A549 (cell line): ENCODE measurements at places on chromosomes 11 and 22. TPM values are rescaled to one million over a fixed set of nuclear protein-coding genes. Genes with fewer than 3 reads are reported as not detected.

- DNase-seq, result no peak
Observed at GRCh38 chr11:109036011-109036410, 371.1 kb downstream of the DDX10 start.

GRCh38 chr22:26462641-26463040 is 20.9 kb downstream of the HPS4 start:
- DNase-seq, result no peak

DNA sequence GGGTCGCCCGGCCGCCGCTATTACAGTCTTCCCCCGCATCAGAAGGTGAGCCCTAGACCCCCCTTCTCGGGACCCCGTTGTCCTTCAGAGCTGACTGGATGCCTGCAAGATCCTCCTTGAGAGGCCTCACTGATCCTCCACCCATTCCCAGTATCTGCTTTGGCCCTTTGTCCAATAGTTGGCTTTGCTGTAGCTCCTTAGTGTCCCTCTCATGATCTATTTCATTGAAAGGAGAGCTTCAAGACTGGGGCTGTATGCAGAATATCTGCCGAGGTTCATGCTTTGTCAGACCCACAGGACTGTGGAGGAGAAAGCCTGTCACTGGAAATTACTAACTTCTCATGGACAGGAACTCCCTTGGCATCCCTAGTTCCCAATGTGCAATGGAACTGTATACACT is 499 bp downstream of the DLAT start:
- peak; percentile 8 for DNase-seq

DNA sequence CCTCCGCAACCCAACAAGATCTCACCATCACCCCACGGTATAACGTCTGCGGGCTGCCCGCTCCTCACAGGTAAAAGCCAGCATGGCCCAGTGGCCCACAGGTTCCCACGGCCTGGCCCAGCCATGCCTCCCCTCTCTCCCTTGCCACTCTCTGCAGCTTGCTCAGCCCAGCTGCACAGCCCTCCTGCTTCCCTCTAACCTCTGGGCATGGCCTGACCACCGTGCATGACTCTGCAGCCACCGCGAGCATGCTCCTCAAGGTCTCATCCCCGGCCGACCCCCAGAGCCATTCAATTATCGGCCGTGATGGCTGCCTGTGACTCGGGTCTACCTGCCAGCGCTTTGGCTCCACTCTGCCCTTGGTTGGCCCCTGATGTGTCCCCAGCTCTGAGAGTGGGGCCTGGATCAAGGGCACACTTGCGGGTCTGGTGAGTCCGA is 185.5 kb downstream of the CTTN start:
- DNase-seq, result no peak

- no peak for DNase-seq
Observed at GRCh38 chr11:35347921-35348331, 71.4 kb downstream of the SLC1A2 start.

- DNase-seq, result no peak
Observed at GRCh38 chr11:33942954-33943353, 51.1 kb upstream of the LMO2 start.

GRCh38 chr11:132623511-132623910 is 908.8 kb downstream of the OPCML start:
- DNase-seq, result no peak

- no peak for DNase-seq
Observed at GRCh38 chr11:59761993-59762392, 6.8 kb downstream of the STX3 start.

DNA sequence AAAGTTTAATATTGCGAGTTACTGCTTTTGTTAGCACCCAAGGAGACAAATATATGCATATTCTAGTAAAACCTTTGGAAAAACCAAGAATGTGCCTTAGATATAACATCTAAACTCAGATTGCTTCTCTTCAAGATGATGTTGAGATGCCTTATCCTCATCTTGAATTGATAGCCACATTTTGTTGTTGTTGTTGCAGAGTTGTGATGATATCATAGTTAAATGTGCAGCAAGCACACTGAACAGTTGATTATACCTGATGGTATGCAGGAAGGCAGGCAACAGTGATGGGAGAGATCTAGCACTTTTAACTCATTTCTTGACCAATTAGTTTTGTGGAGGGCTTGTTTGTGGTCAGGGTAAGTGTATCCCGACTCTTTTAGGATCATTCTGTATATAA is 48.0 kb downstream of the KDM2A start:
- no peak for DNase-seq

DNA sequence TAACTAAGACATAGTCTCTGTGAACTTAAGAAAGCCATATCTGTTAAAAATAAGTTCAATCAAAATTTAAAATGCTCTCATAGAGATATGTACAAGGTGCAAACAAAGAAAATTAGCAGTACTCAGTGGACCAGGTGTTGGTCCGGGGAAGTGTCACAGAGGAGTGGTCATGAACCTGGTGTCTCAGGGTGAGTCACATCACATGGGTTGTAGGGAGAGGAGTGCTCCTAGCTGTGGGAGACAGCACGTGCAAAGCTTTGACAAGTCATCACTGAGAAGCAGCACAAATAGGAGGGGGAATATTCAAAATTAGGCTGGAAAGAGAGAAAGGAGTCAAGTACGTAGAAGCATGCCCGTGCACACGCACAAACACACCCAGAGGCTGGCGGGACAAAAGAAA is 438.1 kb downstream of the NTM start:
- DNase-seq, result no peak

- DNase-seq, result no peak
Observed at GRCh38 chr11:73312851-73313327, 4.8 kb downstream of the ARHGEF17 start.

The TOM1 gene
- polyA plus RNA-seq, result 11.4 to 16.4 TPM (median 14.5 TPM) in 3 replicates

The C11orf16 gene
- polyA plus RNA-seq, result not detected in 3 replicates

The CALCB gene
- polyA plus RNA-seq, result 0.08 TPM in 1 of 3 replicates, not detected in the others
